Eye (tissue), 1 donor: ENCODE measurements at places on chromosomes 4 and X.

GRCh38 chr4:89368861-89369260 is 61.3 kb upstream of the GPRIN3 start:
- DNase-seq: no peak

DNA sequence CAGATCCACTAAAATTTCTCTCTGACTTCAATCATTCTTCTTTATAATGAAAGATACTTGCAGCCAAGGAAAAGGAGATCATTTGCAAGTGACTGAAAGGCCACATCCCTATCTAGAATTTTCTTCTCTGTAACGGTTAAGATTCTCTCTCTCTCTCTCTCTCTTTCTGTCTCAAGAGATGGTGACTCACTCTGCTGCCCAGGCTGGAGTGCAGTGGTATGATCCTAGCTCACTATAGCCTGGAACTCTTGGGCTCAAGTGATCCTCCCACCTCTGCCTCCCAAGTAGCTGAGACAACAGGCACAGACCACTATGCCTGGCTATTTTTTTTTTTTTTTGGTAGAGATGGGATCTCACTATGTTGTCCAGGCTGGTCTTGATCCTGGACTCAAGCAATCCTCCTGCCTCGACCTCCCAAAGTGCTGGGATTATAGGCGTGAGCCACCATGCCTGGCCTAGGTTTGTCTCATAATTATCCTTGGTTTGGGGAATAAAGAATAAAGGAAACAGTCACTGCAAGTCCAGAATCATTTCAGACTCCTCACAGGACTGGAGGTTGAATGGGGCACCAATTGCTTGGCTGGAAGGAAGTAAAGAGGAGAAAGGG is 33.3 kb upstream of the GALNT7 start:
- DNase-seq: no peak

DNA sequence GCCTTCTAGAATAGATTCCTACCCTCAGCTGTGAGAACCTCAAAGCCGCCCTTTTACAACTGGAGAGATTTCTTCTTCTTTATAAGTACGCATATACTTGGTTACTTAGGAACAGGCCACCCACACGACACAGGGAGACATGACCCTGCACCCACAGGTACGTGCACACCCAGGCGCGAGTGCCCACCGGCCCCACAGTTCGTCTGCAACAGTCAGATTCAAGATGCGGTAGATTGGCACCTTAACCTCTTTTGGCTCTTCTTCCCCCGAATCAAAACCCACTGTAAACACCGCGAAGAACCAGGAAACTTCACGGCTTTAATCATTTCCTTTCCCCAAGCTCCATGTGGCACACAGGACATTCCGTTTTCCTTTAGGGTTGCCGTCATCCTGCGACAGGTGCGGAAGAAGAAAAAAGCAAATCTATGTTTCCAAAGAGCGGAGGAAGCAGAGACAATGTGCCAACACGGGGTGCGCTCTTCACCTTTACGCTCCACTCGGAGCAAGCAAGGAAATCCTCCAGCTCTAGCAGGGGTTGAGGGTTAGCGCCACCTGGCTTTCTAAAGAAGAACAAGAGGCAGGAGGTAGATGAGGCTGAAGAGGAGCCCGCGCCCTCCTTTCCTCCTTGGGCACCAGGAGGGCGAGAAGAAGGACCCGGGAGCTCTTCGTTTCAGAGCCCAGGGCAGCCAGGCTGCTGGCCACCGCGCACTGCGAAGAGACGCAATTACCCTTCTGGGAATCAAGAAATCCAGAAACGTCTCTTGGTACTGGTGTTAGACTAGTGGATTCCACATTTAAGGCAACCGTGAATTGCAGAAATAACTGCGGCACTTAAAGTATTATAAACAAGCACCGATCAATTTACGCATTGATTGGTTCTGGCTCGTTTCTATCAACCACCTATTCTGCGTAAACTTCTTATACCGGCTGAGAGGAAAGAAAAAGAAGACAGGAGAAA is 35.7 kb downstream of the HAND2 start:
- peak; percentile 83 for DNase-seq

GRCh38 chr4:104593019-104593418 is 98.3 kb upstream of the CXXC4 start:
- peak; percentile 30 for DNase-seq

GRCh38 chr4:189087971-189088370 is 852.7 kb upstream of the FRG1 start:
- no peak for DNase-seq

DNA sequence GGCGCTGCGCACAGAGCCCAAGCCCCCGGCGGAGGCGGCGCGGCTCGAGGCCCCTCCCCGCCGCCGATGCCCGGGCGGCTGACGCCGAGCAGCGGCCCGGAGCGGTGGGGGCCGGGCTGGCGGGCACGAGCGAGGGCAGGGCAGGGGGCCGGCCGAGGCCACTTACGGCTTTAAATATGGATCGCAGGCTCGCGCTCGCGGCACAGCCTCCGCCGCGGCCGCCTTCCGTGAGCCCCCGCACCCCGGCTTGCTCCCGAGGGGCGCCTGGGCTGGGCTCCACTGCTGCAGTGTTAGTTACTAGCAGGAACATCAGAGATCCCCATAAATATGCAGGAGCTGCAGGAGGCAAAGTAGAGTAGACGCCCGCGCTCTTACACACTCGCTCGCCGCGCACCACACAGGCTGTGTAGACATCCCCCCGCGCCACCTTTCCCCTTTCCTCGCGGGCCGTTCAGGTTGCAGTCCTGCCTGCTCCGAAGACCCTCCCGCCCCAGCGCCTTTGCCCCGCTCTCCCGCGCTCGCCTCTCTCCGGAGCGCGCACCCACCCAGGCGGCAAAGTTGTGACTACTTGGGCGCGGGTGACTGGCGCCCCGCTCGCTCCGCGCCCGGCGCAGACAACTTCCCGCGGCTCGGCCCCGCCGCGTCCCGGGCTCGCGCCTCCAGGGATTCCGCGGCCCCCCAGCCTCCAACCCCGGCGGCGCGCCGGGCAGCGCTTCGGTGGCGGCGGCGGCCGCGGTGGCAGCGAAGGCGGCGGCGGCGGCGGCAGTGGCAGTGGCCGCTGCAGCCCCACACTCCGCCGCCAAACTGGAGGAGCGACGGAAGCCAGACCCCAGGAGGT is 152.0 kb upstream of the SLC4A4 start:
- DNase-seq: peak; percentile 85

DNA sequence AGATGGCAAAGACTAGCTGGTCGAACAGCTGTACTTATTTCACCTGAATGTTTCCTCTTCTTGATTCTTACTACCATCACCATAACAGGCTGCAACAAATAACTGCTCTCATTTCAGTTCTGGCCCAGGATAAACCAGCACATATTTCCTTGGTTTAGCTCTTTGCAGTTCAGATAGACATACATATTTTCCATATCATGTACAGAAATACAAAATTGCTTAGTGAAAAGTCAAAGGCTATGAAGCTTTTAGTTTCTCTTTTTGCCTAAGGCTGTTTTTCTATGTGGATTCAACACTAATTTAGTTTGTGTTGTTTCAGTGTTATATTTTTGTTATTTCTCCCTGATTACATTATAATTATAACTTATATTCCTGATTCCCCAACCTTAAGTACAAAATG is 103.6 kb upstream of the BMP3 start:
- DNase-seq: no peak

- no peak for DNase-seq
These were observed 37.2 kb upstream of the FRMD7 start for GRCh38 chrX:132165005-132165404.

DNA sequence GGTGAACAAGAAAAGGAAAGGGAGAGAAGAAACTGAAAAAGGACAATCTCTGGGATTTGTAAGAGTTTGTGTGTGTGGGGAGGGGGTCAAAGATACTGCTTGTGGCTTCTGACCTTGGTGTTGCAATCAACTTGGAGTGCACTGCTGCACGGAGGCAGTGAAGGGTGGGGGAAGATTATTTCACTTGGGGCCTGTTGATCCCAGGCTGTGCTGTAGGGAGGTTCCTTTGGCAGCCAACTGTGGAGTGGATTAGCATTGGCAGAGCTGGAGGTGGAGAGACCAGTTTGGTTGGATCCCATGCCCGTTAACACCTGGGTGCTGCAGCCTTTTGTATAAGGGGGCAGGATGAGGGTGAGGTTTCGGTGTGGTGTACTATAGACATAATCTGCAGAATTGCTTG is 38.2 kb downstream of the AFF1 start:
- no peak for DNase-seq

DNA sequence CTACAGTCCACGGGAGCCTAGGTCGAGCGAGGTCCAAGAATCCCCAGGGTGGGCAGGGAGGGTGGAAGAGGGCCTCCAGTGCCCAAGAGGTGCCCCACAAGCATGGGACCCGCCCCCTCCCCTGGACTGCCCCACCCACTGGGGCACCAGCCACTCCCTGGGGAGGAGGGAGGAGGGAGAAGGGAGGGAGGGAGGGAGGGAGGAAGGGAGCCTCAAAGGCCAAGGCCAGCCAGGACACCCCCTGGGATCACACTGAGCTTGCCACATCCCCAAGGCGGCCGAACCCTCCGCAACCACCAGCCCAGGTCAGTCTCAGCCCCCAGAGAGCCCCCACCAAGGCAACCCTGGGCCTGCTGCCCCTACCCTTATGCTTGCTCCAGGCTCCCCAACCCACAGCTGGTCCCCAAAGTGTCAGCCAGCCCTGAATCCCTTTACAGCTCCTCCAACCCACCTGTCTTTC is at the start of gene GATA1:
GATA1 (plus strand) TSS at position 250 of the 460 bp plus-strand sequence. CDS start 4,520 bp downstream, outside the sequence.
- no peak for DNase-seq

DNA sequence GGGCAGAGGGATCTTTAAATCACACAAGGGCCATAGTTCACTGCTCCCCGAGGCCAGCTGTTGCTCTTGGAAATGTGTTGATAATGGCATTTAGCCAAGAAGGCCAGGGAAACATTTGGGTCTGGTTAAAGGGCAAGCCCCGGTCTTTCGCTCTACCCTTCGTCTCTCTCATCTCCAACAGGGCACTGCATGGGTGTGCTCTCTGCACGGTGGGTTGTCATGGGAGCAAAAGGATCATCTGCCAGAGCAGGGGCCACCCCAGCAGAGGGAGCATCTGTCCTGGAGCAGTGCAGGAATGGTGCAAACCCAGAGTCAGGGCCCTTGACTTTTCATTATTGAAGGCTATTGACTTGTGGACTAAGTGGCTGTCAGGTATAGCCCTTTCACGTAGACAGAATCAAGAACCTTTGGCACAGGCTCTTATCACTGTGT is 22.7 kb upstream of the PGRMC2 start:
- DNase-seq: peak; percentile 4

- DNase-seq: no peak
These were observed 155.2 kb downstream of the ZNF330 start for GRCh38 chr4:141375855-141376254.

- DNase-seq: no peak
These were observed 7.4 kb downstream of the APOO start for GRCh38 chrX:23900220-23900797.

- no peak for DNase-seq
These were observed 13.7 kb upstream of the KLHL5 start for GRCh38 chr4:39048311-39048710.

GRCh38 chrX:37921758-37922157 is 74.4 kb upstream of the DYNLT3 start:
- DNase-seq: no peak

DNA sequence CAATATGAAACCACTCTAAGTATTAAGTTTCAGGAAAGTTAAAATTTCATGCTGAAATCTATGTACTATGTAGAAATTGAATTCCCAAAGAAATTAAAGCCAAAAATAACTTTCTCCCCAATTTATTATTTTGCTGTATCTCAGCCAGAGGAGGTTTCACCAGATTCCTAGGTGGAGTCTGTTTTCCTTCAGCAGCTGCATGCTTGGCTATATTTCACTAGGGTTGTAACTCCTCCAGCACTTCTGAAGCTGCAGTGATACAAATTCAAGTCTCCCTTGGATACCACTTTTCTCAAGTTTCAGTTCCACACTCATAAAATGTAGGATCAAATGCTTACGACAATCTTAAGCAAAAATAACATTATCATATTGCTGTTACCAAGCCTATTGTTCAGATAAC is 41.2 kb upstream of the ZC4H2 start:
- no peak for DNase-seq

DNA sequence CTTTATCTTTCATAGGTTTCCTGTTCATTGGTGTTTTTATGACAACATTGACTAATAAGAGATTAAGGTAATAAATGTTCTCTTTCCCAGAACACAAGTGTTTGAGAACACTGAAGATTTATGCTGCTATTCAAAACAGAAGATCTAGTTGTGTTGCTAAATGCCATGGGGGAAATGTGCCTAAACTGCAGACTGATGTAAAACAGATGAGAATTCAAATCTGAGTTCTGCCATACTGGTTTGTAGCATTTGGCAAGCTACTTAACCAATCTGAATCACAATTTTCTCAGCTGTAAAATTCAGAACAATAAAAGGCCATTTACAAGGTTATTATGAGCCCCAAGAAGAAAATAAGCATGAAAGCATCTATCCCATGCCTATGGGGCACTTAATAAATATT is 2.3 kb downstream of the SLC10A6 start:
- no peak for DNase-seq

- DNase-seq: no peak
These were observed 554.1 kb upstream of the MAGEB2 start for GRCh38 chrX:29661290-29661689.

- DNase-seq: no peak
These were observed 73.0 kb upstream of the KLHL13 start for GRCh38 chrX:118189628-118190027.

- DNase-seq: no peak
These were observed 270.5 kb upstream of the PPARGC1A start for GRCh38 chr4:24160358-24160757.

DNA sequence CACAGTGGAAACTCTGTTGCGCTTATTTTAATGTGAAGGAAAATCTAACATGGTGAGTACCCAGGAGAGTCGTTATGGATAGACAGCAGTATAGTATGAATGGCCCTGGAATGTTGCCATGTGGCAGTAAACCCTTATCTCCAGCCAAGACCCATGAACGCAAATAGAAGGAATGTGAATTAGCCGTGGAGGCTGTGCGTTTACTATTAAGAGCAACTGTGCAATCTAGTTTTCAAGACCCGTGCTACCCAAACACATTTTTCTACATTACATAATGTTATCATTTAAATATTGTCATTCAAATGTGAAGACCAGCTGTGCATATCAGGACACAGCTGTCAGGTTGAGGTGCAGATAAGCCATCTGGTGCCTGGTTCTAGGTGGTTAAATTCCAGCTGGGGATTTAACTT is 13.3 kb upstream of the AGA start:
- no peak for DNase-seq

- DNase-seq: peak; percentile 45
These were observed 535.9 kb downstream of the IQCM start for GRCh38 chr4:149279776-149280175.

GRCh38 chr4:129345609-129346008 is 249.7 kb downstream of the C4orf33 start:
- no peak for DNase-seq

GRCh38 chr4:171390626-171391025 is 422.6 kb upstream of the GALNTL6 start:
- DNase-seq: peak; percentile 6

GRCh38 chr4:98519268-98519977 is 139.0 kb downstream of the TSPAN5 start:
- DNase-seq: no peak

GRCh38 chr4:155802190-155802959 is 43.6 kb downstream of the GUCY1B1 start:
- DNase-seq: no peak

- no peak for DNase-seq
These were observed 79.7 kb downstream of the SHROOM2 start for GRCh38 chrX:9865804-9866472.
